ENCODE measurements at places on chromosomes 13 and 19.

DNA sequence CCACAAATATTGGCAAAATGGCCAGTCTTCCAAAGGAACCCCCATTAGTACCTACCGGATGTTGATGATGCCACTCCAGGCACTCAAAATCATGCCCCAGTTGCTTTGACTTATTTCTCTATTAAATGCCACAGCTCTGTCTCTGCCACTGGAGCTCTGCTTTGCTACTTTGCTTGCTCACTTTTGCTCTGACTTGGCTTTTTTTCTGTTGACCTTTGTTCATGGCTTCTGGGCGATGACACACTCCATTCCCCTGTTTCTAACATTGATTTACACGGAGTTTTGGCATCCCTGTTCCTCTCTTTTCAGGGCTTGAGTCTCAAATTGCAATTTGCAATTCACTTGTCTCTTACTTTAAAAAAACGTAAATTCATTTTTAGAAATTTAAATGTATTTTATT is 217.1 kb upstream of the SPRY2 start:
- DNase-seq = no peak

DNA sequence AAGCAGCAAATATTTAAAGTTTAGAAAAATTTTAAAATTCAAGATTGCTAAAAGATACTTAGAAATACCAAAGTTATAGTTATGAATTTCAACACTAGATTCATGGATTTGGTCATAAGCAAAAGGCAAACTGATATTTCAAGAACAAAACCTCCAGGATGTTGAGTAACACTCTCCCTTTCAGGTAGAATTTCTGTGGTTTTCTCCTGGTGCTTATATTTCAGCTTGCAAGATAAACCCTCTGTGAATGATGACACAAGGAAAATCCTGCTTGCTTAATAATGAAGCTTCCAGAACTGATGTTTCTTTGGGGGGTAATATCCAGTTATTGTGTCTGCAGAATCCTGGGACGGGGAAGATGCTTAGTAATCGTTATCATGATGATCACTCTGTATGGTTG is 320.3 kb upstream of the EDNRB start:
- DNase-seq = no peak

DNA sequence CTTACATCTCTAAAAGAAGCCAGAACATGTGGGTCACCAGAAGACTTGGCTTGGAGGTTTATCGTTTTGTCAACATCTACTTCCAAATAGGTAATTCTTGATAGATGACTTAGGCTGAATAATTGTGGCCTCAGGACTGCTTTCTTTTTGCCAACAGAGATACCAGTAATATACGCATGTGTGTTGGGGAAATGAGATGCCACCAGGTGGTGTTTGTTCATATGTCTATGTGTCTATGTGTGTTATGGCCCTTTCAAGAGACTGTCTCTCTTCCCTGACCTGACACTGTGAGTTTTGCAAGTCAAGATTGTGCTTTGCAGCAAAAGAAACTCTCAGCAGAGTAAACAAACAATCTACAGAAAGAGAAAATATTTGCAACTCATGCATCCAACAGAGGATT is 31.6 kb upstream of the METTL21C start:
- no peak for DNase-seq

GRCh38 chr19:15298847-15299567 is 33.3 kb downstream of the BRD4 start:
- DNase-seq = no peak

GRCh38 chr19:14563989-14564651 is 7.7 kb downstream of the NDUFB7 start:
- DNase-seq = peak; percentile 27

DNA sequence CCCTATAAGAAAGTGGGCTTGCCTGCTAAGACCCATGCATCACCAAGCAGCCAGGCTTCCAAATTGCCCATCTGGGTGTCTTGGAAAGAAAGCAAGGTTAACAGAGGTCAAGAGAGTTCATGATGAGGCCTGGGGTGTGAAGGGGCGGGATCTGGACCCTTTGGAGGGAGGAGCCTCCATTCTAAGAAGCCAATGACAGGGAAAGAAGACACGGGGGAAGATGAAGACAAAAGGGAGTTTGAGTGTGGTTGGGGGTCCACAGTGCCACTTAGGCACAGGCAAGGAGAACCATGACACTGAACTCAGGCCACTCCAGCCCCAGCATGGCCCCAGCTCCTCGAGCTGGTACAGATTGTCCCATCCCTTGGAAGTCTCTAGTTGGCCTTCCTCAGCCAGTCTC is 350.2 kb upstream of the TSHZ3 start:
- DNase-seq = no peak

GRCh38 chr13:42895776-42896175 is 96.3 kb downstream of the EPSTI1 start:
- no peak for DNase-seq

- no peak for DNase-seq
Measured at GRCh38 chr19:50341091-50341564, 12.0 kb upstream of the KCNC3 start.

DNA sequence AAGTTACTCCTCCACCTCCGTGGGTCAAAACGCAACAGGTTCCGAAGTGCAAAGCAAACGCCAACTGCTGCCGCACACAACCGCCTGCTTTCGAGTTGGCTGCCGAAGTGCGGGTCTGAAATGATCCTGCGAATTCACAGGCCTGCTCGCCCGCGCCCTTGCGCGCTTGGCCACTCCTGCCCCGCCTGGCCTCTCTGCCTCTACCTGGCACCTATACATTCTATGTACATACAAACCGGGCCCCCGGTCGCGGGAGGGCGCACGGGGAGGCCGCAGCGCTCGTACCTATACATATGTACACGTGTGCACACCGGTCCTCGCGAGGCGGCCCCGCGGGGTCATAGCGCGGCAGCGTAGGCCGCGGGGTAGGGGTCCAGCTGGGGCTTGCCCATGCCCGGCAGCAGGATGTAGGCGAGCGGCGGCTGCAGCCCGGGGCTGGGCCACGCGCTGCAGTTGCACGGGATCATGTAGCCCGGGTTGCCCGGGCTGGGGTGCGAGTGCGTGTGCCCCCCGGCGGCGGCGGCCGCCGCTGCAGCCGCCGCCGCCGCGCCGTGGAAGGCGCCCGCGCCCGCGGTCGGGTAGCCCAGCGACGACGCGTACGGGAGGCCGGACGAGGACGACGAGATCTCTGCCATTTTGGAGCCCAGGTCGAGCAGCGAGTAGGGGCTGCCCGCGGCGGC is 1.3 kb downstream of the SOX21 start:
- no peak for DNase-seq

DNA sequence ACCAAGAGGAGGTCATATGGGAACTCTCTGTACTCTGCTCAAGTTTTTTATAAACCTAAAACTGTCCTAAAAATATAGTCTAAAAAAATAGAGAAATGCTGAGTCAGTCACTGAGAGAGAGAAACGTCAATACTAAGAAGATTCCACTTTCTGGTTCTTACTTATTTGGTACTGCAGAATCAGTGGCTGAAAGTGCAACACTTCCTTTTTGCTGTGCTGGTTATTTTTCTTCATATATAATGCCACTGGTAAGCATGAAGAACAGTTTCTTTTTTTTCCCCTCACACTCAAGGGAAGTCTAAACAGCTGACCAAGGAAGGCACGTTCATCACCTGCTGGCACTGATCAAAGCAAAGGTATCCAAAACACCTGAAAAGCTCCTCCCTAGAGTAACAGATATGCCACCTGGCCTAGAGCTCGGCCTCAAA is 44.3 kb upstream of the N4BP2L1 start:
- no peak for DNase-seq

DNA sequence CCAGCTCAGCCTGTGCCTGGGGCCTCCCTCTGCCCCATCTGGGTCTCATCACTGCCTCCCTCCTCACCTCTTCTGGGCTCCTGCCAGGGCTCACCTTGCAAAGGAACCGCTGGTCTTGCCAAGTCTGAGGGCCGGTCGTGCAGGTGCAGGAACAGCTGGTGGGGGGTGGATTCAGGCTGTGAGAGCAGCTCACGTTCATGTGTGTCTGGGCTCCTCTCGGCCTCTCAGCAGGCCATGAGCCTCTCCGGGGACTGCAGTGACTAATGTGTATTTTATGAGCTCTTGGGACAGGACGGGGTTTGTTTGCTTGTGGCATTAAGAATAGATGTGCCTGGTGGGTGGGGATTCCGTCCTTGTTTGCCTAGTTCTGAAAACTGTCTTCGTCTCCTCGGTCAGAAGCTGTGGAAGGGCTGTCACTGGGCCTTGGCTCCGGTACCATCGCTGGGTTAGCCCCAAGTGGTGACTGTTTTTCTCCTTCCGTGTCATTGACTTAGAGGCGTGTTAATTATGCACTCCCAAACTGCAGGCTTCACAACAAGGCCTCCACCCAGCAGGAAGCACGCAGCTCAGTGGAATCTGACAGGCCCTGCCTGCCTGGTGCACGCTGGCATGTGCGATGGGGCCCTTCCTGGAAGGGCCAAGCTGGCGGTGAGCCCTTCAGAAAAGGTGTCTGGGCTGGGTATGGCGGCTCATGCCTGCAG is 77.6 kb downstream of the KDM4B start:
- DNase-seq = no peak

GRCh38 chr19:18894254-18895037 is 1.5 kb downstream of the CERS1 start:
- no peak for DNase-seq

GRCh38 chr19:30222992-30223865 is 149.0 kb upstream of the ZNF536 start:
- DNase-seq = no peak

GRCh38 chr13:43113603-43114002 is 90.2 kb downstream of the DNAJC15 start:
- no peak for DNase-seq

GRCh38 chr13:75512253-75512652 is 25.4 kb downstream of the COMMD6 start:
- no peak for DNase-seq

GRCh38 chr19:34808566-34808965 is 35.6 kb upstream of the ZNF599 start:
- no peak for DNase-seq

- DNase-seq = no peak
Measured at GRCh38 chr13:71867131-71867814, at the start of gene DACH1. TSS of gene DACH1 (minus strand) at chr13:71867204.

GRCh38 chr13:113413898-113414282 is 39.4 kb downstream of the ADPRHL1 start:
- DNase-seq = no peak

DNA sequence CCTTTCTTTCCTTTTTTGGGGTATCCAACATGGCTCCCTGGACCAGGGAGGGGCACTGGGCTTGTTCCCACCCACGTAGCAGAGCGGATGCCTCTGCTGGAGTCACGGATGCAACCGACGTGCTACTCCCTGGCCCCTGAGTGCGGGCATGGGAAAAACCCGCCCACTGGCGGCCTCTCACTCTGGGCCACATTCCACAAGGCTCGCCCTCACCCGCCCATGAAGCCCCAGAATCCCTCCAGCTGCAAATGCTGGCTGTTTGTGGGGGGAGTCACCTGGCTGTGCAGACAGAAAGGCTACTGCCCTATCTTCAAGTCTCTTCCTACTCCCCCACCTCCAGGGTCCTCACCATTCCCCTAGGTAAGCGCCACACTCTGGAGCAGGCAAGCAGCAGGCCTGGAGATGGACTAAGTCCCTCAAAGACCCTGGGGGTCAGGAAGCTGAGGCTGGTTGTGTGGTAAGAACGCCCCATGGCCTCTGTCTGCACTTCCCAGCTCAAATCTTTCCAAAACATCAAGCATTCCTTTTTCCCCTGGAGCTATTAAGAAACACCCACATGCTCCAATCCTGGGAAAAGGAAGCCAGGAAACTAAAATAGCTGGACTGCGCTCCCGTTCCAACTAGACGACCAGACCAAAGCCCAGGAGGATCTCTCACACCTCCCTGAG is 17.9 kb upstream of the EPHX3 start:
- no peak for DNase-seq

DNA sequence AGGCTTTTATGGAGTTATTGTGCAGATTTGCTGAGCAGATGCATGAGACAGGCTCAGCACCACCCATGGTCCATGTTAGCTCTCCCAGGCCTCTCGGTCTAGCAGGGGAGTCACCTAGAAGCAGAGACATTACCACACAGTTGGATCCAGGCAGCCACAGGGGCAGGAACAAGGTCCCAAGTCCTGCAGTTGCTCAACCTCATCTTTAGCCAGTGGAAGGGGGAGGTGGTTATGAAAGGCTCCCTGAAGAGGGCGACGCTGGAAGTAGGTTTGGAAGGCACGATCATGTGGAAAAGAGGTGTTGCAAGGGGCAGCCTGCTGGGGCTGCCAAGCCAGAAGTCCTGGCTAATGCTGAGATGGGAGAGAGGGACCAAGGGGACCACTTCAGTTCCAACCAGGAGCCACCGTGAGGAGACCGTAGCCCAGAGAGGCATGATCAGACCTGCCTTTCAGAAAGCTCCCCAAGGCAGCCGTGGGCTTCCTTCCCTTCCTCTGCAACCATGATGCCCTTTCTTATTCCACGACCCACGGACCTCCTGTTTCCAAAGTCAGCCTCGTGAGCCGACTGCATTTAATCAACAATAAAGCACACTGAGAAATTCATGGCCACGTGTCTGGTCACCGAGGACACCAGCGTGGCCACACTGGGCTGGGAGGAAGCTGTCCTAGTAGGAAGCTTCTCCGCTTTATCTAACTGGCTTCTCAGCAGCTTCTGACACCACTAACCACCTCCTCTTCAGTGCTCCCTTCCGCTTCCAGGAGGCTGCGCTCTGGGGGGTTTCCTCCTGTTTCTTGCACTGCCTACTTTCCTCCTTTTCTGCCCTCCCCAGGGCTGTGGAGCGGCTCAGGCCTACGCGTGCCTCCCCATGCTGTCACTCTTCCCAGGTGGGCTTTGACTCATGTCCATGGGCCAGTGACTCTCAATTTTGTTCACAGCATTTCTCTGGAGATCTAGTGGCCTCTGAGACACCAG is 2.6 kb downstream of the AP1M1 start:
- DNase-seq = no peak

GRCh38 chr19:4149518-4150288 is 3.7 kb upstream of the CREB3L3 start:
- no peak for DNase-seq

- no peak for DNase-seq
Measured at GRCh38 chr19:29896802-29897201, 45.2 kb upstream of the URI1 start.

DNA sequence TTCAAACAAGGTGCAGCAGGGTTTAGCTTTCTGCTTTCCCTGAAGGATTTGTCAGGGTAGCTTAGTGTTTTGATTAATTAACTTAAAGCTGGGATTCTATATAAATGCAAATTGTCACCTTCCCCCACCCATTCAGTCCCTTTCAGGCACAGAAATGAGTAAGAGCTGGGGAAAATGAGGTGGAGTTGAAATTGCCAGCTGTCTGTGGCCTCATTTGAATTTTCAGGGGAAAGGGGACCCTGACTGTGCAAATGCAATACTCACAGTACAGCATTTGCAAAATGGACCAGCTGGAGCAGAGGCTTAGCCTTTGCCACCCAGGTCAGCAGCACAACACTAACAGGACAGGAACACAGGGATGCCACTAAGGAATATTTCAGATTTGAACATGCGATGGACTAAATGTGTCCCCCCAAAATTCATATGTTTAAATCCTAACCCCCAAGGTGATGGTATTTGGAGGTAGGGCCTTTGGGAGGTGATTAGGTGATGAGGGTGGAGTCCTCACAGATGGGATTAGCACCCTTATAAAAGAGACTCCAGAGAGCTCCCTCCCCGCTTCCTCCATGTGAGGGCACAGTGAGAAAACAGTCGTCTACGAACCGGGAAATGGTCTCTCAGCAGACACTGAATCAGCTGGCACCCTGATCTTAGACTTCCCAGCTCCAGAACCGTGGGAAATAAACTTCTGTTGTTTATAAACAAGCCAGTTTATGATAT is 59.5 kb upstream of the CYSLTR2 start:
- no peak for DNase-seq

All from T-helper 9 cell (primary cell).